Activated CD4-positive, alpha-beta memory T cell treated with anti-CD3 and anti-CD28 coated beads for 36 hours (primary cell): ENCODE measurements at places on chromosomes 7 and 10. TPM values are rescaled to one million over a fixed set of nuclear protein-coding genes. Genes with fewer than 3 reads are reported as not detected.

DNA sequence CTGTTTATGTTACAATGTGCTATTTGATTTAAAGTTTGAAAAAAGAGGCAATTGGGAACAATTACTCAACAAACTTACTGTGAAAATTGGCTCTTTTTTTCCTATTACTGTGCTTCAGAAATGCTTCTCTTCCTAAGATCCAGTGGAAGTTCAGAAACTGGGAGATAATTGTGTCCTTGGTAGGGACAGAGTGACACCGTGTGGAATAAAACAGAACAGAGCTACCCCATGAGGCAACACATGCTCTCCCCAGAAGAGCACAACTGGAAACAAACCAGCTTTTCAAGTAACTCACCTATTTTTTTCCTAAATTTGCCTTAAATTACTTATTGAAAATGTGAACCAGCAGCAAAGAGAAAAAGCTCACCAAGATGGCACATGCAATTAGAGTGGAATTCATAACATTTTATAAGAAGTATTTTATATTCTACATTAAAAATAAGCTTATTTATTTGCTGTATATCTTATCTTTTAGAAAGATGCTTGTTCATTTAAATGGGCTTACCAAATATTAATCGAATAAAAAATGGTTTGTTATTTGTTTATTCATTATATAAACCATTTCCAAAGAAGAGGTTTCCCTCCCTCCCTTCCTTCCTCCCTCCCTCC, 346.1 kb upstream of the ANKRD30A start:
- no peak for DNase-seq

ANKRD2 gene
- not detected for total RNA-seq

DNA sequence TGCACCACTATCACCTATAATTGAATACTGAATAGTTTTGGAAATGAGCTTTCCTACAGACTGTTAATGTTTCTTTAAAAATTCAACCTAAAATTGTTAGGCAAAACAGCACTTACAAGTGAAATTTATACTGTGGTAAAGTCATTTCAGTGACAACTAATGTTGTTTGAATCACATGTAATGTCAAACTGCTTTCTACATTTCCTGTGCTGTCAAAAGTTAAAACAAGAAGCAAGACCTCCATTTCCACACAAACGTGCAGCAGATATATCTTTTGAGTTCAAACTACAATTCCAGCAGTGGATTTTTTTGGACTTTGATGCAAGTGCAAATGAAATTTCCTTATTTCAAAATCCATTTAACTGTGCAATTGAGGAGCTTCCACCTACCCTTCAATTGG, 199.8 kb downstream of the RNLS start:
- no peak for DNase-seq

HOXA5 gene
- not detected for total RNA-seq

- no peak for DNase-seq
These were observed 101.8 kb downstream of the PTPRE start for GRCh38 chr10:128008521-128009250.

- DNase-seq: no peak
These were observed 57.1 kb upstream of the ANKRD1 start for GRCh38 chr10:90977855-90978486.

- DNase-seq: no peak
These were observed 245.4 kb upstream of the GALNT17 start for GRCh38 chr7:70886547-70886946.

DNA sequence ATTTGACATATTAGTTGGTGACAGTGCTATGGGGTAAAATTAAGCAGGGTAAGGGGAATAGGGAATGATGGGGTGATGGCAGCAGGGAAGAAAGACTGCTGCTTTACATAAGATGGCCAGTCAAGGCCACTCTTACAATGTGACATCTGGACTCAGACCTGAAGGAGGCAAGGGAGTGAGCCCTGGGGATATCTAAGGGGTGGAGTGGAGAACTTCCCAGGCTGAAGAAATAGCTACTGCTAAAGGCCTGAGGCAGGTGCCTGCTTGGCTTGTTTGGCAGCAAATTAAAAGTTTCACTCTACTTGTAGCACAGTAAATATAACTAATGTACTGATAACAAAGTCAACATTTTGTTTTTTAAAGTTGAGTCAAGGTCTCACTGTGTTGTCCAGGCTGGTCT, 93.5 kb downstream of the IDE start:
- no peak for DNase-seq

SFTPA2 gene
- not detected for total RNA-seq

FBXO24 gene
- 2.6 TPM for total RNA-seq

GRCh38 chr7:128135159-128135514, 103.9 kb upstream of the LRRC4 start:
- no peak for DNase-seq

DNA sequence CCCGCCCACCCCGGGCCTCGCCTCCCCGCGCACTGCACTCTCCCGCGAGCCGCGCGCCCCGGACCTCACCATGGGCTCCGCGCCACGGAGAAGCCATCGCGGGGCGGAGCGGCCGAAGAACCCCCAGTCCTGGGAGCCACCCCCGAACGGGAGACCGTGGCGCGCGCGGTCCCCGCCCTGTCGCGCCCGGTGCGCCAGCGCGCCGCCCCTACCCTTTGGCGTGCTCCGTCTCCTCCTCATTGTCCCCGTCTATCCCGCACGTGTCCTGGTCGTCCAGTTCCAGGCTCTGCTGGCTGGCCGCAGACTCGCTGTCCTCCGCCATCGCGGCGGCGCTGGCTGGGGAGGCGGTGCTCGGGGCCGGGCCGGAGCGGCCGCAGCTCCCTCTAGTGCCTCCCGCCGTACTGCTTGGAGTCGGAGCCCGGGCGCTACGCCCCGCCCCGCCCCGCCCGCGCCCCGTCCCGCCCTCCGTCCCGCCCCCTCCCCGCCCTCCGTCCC, at the start of gene NMT2:
Gene NMT2, minus strand, starts transcription at position 403 of the 495 bp plus-strand sequence. Its CDS starts 81 bp downstream, at position 322.
- DNase-seq: no peak

DNA sequence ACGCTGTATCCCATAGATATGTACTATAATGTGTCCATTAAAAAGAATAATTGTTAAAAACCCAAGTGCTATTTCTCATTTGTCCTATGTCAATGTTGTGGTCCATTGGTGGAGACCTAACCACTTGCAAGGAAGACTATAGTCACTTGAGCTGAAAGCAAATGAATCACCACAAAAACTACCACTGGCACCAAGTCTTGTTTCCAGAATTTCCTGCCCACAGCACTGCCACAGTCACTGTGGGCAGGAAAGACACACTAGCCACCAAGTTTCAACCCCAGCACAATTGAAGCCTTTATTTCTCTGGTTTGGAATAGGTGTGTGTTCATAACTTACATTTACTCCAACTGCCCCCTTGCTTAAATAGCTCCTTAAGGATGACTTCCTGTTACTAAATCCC, 12.4 kb downstream of the DIP2C start:
- peak; percentile 42 for DNase-seq

TACC2 gene
- not detected for total RNA-seq

- peak; percentile 87 for DNase-seq
These were observed 2.2 kb downstream of the ANXA11 start for GRCh38 chr10:80202934-80203834.

- no peak for DNase-seq
These were observed 16.9 kb upstream of the MTURN start for GRCh38 chr7:30117896-30118295.

DNA sequence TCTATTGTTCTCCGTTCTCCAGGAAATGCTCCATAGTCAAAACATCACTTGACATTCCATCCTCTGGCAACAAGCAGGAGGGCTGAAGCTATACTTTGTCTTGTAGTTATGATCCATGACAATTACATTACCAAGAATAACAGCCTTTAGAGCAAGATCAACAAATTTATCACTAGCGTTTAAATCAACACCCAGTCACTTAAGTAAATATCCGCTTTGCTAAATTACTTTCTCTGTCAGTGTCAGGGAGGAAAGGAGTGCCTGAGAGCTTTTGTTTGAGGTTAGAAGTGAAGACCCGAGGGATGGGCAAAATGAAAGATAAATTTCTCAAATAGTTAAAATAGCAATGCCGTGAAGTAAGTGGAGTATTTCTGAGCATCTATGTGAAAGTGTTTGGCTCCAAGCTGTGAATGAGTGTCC, 236.1 kb upstream of the BMPER start:
- DNase-seq: no peak

DNA sequence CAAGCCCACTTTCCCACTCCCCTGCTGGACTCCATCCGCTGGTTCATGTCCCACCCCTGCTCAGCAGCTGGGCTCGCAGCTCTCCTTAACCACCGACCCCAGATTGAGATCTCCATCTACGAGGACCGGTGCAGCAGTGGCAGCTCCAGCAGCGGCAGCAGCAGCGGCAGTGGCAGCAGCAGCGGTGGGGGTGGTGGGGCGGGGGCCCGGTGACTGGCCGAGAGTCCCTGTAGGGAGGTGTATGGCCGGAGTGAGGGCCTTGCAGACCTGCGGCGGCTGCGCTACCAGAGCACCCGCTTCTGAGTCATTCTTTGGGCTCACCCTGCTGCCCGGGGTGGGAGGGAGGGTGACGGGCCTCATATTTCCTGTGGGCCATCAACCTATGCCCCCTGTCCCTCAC, 15.8 kb downstream of the GOLGA7B start:
- DNase-seq: no peak

DNA sequence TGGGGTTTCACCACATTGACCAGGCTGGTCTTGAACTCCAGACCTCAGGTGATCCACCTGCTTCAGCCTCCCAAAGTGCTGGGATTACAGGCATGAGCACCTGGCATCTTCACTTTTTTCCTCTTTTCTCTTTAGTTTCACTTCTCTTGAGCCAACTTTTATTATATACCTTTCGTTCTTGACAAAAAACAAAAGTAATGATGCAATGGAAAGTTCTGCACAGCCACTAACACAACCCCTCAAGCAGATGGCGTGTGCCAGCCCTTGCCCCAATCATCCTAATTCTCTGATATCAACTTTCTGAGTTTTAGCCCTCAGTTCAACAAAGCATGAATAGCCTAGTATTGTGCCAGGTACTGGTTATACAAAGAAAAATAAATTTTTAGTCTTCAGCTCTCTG, 223.6 kb downstream of the CHCHD3 start:
- DNase-seq: no peak

DNA sequence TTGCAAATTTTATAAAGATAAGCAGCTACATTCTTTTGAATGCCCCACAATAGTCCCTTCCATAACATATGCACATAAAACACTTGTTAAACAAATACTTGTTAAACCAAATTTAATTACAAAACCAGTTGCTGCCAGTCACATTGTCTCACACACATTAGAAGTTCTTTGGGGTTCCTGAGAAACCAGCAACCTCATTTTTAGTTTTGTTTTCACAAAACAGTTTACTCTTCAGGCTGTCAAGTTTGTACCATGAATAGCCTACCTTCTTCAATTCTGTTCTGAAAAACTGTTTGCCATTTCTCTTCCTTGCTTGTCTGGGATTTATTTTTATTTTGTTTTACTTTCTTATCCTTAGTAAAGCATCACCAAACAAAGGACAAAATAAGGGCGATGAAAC, 176.5 kb upstream of the PHF14 start:
- DNase-seq: no peak

GRCh38 chr7:92359801-92360200, 87.5 kb upstream of the GATAD1 start:
- no peak for DNase-seq

- no peak for DNase-seq
These were observed 312.1 kb downstream of the SKIDA1 start for GRCh38 chr10:21213381-21213780.

DNA sequence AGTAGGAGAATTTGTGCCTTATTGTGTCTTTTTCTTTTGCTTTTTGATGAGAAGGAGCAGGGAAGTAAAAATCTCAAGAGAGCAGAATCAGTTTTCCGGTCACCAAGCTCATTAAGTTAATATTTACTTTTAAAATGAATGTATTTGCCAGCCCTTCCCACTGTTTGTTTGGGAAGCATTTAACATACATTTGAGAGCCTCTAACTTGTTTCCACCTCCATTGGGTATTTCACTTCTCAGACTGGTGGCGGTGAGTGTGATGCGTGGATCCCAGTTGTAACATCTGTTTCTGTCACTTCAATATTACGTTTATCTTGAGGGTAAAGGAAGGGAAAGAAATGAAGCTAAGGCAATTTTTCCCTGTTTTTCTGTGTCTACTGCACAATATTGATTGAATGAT, 22.8 kb downstream of the CDK14 start:
- DNase-seq: no peak

HYCC1 gene
- 23.9 TPM for total RNA-seq

GRCh38 chr10:114556236-114557122, 101.6 kb downstream of the ABLIM1 start:
- DNase-seq: no peak

GRCh38 chr10:127525686-127526085, 23.4 kb upstream of the NPS start:
- DNase-seq: no peak

OR2A12 gene
- not detected for total RNA-seq

CH25H gene
- not detected for total RNA-seq

GRCh38 chr7:102024005-102024768, 206.8 kb downstream of the CUX1 start:
- DNase-seq: no peak

STAG3 gene
- 20.9 TPM for total RNA-seq

DNA sequence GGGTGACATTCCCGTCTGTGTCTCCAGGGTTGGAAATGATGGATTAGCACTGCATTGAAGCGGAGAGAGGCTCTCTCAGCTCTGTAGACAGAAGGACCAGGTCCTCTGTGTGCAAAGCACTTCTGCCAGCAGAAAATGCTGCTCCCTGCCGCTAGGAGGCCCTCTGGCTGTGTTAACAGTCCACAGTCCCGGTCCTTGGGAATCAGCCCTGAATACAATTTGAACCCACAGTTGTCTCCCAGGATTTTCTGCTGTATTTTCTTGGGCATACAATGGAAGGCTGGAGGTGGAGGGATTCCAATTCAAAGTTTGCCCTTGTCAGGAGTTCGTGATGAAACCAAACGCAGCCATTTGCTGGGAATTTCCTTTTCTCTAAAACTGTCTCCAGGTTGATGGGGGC, 205.2 kb downstream of the GLRX3 start:
- peak; percentile 22 for DNase-seq

GRCh38 chr10:80168162-80168511, 35.6 kb downstream of the PLAC9 start:
- no peak for DNase-seq

ZNF467 gene
- total RNA-seq: 0.45 TPM

CPN1 gene
- total RNA-seq: not detected

GIMAP1 gene
- 6.0 TPM for total RNA-seq

- DNase-seq: no peak
These were observed 34.3 kb downstream of the R3HCC1L start for GRCh38 chr10:98168766-98169165.

CACNB2 gene
- total RNA-seq: not detected

GRCh38 chr7:158765020-158765419, 60.4 kb upstream of the NCAPG2 start:
- DNase-seq: peak; percentile 24

FAM20C gene
- 0.80 TPM for total RNA-seq
